ENCODE measurements at places on chromosomes 2 and 18. TPM values are rescaled to one million over a fixed set of nuclear protein-coding genes. Genes with fewer than 3 reads are reported as not detected.

The LRRC30 gene
- total RNA-seq: not detected

The CCDC68 gene
- 4.2 TPM for total RNA-seq

The PLCD4 gene
- 1.2 TPM for total RNA-seq

The GKN2 gene
- not detected for total RNA-seq

GRCh38 chr18:10093445-10093844, 179.6 kb downstream of the VAPA start:
- no peak for DNase-seq

The CXCR1 gene
- not detected for total RNA-seq

GRCh38 chr2:15074319-15074718, 441.8 kb downstream of the LRATD1 start:
- no peak for DNase-seq

The ME2 gene
- total RNA-seq: 85.0 TPM

The TMEM163 gene
- not detected for total RNA-seq

The GLB1L gene
- total RNA-seq: 3.7 TPM

DNA sequence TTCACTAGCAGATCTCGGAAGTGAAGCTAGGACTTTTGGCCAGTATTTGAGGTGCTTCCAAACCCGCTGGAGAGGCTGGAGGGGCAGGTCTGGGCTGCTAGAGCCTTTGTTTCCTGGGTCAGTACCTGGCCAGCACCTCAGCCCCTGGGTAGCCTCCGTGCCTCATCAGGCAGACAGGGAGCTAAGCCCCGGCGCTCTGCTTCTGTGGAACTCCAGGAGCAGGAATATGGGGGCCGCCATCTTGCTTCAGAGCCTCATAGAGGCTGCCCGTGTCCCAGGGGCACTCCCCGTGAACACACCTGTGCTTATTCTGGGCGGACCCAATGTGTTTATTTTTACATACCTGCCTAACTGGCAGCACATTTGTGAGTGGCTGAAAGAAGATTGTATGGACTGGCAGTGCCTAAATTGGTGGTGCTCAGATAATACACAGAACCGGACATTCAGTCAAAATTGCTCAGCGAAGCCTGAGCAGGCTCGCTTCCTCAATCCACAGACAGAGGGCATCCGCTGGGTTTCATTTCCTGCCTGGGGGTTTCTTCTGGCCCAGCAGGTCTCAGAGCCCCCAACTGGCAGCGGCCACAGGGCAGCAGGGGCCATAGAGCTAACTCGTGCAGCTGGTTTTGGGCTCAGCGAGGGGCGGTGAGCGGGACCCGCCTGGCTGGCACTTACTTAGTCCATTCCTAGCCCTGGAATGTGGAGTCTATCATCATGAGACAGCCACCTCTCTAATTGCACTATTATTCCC, 176.8 kb upstream of the ALKAL2 start:
- DNase-seq: no peak

GRCh38 chr2:235365743-235366142, 128.1 kb upstream of the AGAP1 start:
- no peak for DNase-seq

DNA sequence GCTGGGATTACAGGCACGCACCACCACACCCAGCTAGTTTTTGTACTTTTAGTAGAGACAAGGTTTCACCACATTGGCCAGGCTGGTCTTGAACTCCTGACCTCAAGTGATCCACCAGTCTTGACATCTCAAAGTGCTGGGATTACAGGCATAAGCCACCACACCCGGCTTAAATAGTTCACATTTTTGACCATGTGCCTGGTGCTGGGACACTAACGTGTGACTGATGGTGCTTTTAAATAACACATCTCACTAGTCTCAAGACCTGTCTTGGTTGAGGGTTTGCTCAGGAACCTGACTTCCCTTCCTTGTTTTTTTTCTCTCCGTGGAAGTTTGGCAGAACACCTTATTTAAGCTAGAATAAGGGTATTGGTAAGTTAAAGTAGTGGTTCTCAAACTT, 8.5 kb downstream of the FMNL2 start:
- no peak for DNase-seq

DNA sequence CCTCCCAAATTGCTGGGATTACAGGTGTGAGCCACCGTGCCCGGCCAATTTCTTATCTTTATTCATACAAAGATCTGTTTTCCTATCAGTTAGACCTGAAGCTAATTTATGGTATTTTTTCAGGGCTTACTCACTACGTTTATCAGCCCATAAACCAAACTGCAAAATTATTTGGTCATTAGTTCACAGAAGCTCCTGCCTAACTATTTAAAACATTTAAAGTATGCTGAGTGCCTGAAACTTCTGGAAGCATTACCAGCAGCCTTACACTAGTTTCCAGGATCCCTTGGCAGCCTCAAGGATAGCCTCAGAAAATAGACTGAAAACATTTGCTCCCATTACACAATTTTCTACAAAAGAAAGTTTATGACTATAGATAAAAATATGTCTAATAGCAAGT, 68.8 kb downstream of the GALNT13 start:
- no peak for DNase-seq

DNA sequence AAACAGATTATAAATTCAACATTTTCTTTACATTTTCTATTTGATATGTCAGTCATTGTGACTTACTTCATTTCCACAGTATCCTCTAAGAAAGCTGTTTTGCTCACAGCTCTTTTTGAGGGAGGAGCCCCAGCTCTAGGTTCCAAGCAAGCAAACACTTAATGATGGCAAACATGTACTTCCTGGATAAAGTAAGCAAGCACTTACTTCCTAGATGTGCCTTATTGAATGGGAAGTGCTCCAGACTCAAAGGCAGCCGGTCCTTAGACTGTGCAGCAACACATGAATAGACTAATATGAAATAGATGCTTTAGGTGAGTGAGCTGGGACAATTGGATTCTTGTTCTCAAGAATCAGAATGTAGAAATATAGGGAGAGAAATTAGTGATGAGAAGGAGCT, 2149.8 kb upstream of the PIK3C3 start:
- DNase-seq: no peak

All from bronchial epithelial cell (primary cell).